ENCODE measurements at places on chromosomes 11 and 22.

DNA sequence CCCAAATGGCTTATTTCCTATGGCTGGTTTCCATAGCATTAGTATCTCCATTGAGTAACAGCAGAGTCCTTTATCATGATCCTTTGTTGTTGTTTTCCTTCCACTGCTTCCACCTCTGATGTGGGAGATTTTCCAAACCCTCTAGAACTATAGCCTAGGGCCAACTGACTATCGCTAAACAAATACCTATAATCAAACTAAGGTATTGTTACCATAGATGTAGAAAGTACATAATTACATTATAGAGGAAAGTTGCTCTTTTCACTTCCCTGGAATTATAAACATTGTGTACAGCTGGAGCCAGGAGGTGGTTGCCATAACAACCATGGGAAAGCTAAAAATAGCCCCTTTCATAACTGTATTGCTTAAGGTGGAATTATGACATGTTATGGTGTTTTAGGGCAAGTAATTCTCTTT, 47.0 kb upstream of the ALKBH3 start:
- no peak for DNase-seq

- DNase-seq, result no peak
These were observed 757 bp upstream of the HINFP start for GRCh38 chr11:119120639-119121007.

- DNase-seq, result no peak
These were observed 1526.3 kb downstream of the BRD1 start for GRCh38 chr22:48301421-48301820.

GRCh38 chr11:8757533-8757932, 74.9 kb downstream of the RPL27A start:
- DNase-seq, result no peak

GRCh38 chr11:128897826-128898225, 6.7 kb downstream of the KCNJ5 start:
- DNase-seq, result no peak

- DNase-seq, result no peak
These were observed 7.7 kb downstream of the SLC37A2 start for GRCh38 chr11:125070699-125071254.

DNA sequence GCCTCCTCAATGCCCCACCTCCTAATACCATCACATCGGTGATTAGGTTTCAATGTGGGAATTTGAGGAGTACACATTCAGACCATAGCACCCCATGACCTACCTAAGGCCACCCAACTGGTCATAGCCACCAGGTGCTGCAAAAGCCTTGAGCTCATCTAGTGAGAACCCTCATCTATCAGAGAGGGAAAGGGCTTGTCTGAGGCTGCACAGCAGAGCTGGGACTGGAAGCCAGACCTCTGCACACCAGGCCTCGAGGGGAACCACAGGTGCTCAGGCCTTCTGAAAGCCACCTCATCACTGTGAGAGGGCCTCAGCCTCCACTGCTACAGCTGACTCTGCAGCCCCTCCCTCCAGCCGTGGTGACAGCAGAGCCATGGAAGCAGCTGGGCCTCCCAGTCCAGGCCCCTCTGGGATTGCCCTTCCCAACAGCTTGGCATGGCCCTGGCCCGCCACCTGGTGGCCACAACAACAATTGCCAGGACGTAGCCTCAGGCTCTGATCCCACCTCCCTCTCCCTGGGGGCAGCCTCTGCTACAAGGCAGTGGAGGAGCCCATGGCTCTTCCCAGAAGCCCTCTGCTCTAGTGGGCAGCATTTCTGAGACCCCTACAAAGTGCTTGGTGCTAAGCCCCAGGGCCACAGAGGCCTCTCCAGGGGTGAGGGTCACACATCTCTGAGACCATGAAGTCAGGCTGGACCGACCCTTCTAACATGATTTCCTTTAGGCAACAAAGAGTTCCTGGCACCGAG, 41.0 kb upstream of the PRDM11 start:
- peak; percentile 76 for DNase-seq

GRCh38 chr11:1041936-1042608, 5.6 kb upstream of the MUC6 start:
- DNase-seq, result no peak

DNA sequence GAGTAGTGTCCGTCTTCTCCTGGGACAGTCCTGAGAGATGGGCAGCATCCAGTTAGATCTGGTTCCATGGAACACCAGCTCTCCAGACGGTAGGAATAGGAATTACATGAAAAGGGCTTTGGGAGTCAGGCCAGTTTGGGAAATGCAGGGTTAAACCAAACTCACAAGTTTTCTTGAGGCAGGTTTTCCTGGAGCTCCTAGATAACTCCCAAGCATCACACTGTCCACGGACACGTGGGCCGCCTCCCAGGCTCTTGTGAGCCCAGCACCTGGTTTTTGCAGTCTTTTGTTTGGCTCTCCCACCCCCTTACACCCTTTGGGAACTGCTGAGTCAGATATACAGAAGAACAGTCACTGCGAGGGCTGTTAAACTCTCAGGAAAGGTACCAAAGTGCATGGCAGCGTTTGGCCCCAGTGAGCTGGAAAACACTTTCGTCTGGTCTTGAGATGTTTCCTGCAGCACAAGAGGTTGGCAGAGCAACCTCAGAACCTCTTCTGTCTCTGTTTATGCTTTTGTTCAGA, 90.0 kb downstream of the BCR start:
- DNase-seq, result no peak

DNA sequence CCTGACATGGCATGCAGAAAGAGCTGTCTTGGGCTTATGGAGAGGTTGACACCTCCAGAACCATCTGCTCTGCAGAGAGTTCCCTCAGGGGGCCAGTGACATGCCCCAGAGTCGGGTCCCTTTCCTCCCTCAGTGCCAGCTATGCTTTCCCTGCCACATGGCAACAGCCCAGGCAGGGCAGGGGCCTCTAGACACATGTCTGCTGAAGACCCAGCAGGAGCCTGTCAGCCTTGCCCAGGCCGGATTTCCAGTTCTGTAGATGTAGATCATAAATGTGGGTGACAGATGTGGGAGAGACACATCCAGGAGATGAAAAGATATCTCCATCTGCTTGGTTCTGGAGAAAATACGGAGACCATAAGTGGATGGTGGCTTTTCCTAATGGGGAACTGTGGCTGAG, 25.5 kb downstream of the NAV2 start:
- no peak for DNase-seq

GRCh38 chr11:35216962-35217678, 78.1 kb downstream of the CD44 start:
- DNase-seq, result no peak

DNA sequence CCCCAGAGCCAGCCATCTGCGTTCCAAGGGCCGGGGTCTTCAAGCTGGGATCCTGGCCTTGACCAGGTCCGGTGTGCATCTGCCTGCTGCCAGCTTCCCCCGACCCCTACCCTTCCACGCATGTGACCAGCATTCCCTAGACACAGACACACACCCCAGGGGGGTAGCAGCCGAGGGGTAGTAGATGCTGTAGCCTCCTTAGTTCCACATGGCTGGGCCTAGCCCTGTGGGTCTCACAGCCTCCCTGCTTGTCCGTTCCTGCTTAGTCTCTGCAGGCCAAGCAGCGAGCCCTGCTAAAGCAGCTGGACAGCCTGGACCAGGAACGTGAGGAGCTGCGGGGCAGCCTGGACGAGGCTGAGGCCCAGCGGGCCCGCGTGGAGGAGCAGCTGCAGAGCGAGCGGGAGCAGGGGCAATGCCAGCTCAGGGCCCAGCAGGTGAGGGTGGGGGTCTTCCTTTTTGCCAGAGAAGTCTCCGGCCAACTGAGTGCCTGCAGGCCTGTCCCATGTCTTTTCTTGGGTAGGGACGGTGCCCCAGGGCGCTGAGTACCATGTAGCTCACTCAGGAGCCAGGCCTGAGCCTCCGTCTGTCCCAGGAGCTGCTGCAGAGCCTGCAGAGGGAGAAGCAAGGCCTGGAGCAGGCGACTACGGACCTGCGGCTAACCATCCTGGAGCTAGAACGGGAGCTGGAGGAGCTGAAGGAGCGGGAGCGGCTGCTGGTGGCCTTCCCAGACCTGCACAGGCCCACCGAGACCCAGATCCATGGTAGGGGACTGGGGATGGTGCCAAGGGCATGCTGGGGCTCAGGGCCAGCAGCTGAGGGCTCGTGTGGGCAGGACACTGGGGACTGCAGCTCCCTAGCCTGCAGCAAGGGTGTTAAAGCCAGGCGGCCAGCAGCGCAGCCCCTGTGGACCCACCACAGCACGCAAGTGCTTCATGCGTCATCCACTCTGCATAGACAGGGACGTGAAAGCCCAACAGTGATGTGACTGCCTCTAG, 13.6 kb downstream of the RNF215 start:
- DNase-seq, result no peak

DNA sequence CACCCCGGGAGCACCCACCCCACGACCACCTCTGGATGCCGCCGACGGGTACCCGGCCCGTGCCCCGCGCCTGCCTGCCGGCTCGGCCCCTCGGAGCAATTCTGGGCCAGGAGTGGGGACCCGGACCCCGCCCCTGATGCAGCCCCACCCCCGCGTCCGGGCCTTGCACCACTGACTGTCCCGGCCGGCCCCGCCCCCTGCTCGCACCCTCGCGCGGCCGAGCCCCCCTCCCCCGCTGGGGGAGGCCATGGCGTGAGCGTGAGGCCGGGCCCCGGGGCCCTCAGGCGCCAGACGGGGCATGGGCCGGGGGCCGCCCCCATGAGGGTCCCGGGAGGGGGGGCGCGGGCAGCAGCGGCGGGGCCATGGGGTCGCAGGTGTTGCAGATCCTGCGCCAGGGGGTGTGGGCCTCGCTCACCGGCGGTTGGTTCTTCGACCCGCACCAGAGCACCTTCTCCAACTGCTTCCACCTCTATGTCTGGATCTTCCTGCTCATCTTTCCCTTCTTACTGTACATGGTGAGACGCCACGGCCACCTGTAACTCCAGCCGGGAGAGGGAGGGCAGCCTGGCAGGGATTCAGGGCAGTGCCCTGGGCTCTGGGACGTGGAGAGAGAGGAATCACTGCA, 486 bp downstream of the PCNX3 start:
- DNase-seq, result no peak

DNA sequence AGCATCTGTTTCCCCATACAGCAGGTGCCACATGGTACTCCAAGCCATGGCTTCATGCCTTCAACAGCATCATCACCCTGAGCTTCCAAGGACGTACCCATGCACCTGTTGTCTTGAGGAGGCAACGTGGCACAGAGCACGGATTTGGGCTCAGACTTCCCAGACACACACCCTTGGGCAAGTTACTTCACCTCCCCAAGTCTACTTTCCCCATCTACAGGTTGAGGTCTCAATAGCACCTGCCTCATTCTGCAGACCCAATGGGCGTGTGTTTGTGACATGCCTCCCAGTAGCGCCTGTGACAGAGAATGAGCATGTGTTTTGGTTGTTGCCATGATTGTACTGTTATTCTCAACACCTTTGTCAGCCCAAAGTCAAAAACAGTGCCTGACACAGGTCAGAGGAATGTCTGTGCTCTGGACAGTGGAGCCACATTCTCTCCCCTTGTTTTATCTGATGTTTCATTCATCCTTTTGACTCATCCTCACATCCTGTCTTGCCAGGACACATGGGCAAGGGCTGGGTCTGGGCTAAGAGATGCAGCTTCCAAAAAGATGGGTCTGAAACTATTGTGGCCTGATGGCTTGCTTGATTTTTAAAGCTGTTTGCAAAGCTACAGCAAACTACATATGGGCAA, 53.4 kb upstream of the CCND1 start:
- no peak for DNase-seq

DNA sequence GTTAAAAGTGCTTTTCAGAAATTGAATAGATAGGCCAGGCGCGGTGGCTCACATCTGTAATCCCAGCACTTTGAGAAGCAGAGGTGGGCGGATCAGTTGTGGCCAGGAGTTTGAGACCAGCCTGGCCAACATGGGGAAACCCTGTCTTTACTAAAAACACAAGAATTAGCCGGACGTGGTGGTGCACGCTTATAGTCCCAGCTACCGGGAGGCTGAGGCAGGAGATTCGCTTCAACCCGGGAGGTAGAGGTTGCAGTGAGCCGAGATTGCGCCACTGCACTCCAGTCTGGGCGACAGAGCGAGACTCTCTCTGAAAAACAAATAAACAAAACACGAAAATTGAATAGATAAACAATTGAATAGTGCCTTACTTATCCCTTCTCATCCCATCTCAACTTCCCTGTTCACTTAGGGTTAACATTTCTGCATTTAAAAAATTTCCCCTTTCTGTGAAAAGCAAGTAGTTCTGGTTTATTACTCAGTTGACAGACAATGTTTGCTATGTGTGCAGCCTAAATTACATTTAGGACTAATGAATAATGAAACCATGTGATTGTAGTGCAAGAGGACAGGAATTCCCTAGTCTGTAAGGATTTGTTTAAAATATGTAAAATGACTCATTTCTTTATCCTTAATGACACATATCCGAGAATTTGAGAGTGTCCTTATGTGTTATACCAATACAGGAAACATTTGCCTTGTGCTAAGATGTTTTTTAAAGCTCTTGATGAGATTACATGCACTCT, 6.0 kb downstream of the RNF169 start:
- no peak for DNase-seq

GRCh38 chr22:48647606-48648515, 1179.8 kb downstream of the BRD1 start:
- DNase-seq, result no peak

DNA sequence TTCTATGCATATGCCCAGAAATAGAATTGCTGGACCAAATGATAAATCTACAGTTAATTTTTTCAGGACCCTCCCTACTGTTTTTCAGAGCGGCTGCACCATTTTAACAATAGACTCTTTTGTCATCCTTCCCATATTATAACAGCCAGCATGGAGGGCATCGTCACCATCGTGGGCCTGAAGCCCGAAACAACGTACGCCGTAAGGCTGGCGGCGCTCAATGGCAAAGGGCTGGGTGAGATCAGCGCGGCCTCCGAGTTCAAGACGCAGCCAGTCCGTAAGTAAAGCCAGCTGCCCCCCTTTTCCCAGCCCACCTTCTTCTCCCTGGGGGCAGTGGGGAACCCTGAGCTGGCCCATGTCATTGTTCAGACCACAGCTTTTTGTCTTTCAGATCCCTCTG, 79.5 kb upstream of the TTC12 start:
- no peak for DNase-seq

Measured in progenitor cell of endocrine pancreas (in vitro differentiated cells).